ENCODE measurements at places on chromosomes 11 and 22.

GRCh38 chr22:25757686-25758085 lies 15.7 kb downstream of the MYO18B start:
- DNase-seq = no peak

DNA sequence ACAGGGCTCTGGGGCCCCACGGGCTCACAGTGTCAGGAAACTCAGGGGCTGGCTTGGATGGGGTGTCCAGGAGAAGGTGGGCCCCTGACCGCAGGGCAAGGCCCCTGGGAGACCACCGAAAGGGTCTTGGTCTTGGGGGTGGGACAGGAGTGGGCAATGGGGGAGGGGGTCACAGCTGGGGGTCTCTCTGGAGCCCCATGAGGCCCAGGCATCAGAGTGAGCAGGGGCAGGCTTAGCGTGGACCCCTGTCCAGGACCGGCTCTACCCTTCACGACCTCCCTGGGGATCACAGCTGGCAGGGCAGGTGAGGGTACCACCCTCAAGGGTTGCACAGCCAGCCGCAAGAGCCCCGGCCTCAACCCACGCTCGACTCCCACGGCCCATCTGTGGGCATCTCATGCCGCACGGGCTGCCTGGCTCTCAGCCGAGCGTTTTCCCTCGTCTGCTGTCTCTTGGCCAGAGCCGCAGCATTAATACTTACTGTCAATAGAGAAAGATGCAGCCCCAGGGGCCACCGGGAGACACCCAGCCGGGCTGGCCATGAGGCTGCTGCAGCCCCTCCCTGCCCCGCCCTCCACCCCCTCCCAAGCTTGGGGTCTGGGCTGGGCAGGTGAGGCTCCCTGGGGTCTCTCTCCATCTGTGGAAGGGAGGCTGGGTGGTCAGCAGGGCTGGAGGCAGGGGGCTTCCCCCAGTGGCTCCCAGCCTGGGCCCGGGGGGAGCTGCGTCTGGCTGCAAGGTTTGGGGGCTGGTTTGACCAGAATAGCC lies 662 bp downstream of the MUC5B start:
- no peak for DNase-seq

DNA sequence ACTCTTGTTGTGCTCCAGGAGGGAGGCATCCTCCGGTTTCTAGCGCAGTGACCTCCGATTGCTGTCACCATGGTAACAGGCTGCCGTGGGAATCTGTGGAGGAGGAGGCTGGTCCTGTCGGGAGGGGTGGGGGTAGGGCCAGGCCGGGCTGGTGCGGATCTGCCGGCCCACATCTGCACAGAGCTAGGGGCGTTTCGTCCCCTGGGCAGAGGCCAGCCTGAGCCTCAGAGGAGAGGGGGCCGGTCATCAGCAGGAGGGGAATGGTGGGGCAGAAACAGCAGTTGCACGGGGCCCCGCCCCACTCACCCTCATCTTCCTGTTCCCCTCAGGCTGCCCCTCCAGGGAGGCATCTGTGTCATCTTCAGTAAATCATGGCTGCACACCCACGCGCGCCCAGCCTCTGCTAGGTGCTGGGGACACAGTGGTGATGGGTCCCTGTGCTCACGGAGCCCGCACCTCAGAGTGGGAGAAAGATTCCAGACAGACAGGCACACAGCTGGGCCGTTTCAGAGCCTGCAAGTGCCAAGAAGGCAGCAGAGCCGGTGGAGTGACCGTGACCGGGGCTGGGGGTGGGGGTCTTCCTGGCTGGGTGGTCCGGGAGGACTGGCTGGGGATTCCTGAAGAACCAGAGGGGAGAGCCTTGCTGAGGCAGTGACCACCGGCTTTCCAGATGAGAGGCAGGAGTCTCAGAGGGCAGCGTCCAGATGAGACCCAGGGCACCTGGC lies 120.5 kb downstream of the CACNA1I start:
- DNase-seq = no peak

DNA sequence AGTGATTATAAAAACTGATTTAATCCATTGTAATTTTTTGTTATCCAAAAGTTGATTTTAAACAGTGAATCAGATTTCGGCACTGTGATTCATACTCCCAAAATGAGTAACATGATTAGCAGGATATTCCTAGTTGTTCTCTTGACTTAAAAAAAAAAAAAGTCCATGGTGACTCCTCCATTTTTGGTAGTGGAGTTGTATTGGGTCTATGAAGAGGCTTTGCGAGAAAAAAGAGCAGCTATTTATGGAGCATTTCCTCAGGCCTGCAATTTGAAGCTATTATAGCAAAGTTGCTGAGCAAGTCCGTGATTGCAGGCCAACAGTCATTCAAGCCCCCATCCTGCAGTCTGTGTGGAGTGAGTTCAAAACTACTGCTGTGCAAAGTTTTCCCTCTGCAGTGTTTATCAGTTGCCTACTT lies 28.8 kb downstream of the YAP1 start:
- no peak for DNase-seq

DNA sequence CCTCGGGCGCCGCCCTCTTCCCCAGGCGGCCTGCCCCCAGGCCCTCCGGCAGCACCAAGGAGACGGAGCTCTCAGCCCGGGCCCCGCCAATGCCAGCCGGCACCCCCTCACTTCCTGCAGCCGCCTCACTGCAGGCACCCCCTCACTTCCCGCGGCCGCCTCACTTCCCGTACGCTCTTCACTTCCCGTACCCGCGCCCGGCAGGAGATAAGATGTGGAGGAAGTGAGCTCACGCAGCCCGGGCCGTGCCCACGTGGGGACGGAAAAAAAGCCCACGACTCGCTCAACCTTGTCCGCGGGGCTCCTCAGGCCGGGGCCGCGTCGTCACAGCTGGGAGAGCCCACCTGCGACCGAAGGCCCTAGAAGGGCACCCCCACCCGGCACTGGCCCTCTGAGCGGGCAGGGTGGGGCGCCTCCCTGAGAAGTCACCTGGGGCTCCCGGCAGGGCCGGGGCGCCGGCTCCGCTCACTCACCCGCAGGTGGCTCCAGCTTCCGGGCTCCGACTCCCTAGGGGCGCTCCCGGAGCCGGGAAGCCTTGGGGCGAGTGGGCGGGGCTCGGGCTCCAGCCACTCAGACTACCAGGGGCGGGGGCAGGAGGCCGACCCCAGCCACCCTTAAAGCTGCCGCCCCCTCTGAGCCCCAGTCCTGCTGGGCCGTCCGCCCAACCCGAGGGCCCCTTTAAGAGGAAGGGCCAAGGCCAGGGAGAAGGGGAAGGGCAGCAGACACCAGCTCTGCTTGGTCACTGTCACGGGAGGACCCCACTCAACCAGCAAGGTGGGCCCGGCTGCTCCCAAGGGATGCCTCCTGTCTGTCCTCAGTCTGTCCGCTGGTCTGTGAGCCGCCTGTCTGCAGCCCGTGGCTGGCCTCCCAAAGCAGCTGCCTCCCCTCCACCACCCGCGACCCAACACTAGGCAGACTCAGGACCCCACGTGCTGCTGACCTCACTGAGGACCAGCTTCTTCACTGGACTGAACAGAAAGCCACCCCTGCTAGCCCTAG lies 31.4 kb downstream of the PISD start:
- peak; percentile 78 for DNase-seq

DNA sequence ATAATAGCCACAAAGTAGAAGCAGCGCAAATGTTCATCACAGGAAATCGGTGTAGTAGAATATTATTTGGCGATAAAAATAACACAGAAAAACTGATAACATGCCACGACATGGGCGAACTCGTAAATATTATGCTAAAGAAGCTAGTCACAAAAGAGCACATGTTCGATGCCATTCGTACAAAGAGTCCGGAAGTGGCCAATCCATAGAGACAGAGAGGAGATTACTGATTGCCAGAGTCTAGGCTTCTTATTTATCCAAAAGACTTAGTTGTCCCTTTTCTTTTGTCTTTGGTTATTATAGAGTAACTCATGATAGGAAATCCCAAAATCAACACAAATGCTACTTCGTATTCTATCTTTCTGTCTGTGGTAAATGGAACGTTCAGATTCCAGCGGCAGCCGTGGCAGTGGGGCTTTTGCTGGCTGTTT lies 56.5 kb downstream of the MED15 start:
- no peak for DNase-seq

DNA sequence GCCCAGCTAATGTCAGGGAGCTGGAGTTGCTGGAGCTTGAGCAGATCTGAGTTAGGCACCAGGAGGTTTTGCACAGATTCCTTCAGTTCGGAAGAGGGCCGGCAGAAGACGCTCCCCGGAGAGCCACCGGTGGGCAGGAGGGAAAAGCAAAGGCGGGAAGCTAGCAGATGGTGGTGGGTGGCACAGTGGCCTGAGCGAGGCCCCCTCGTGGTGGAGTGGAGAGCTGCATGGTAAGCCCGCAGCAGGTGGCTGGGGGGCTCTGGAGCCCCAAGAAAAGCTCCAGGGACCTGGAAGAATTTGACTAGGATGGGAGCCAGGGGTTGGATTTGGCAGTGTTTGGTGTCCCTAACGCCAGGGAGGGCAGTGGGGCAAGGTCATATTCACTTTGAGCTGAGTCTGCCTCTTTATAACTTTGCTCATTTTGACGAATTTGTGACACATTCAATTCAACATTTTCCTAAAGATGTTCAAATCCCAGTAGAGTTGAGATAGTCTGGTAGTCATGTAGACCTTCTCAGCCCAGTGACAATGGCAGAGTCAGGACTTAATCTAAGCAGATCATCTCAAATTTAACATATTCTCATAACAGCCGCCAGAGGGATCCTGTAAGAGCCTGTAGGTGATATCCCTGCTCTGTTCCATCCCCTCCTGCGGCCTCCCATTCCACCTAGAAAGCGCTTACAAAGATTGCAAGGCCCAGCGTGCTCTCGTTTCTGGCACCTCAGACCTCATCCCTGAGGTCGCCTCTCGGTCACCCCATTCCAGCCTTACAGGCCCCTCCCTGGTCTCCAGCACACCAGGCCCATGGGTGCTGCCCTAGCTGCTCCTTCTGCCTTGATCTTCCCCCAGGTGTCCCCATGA lies 57.9 kb downstream of the TRIM29 start:
- DNase-seq = no peak

DNA sequence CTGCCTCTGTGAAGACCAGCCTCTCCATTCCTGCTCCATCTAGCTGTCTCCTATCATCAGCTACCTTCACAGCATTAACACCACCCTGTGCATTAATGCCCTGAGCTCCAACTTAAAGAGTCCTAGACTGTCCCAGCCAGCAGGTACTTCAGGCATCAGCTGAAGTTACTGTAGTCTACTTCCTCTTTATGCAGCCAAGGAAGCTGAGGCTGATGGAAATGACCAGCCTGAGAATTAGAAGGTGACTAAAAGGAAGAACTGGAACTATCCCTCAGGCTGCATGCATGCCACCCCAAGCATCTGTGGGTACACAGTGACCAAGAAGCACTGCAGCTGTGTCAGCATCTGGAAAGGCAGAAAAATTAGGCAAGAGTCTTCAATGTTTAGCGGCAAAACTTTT lies 28.2 kb downstream of the MS4A10 start:
- DNase-seq = no peak

- DNase-seq = peak; percentile 43
Measured at GRCh38 chr11:68090706-68091105, 30.5 kb downstream of the CHKA start.

- no peak for DNase-seq
Measured at GRCh38 chr11:86228269-86229038, 16.1 kb upstream of the EED start.

DNA sequence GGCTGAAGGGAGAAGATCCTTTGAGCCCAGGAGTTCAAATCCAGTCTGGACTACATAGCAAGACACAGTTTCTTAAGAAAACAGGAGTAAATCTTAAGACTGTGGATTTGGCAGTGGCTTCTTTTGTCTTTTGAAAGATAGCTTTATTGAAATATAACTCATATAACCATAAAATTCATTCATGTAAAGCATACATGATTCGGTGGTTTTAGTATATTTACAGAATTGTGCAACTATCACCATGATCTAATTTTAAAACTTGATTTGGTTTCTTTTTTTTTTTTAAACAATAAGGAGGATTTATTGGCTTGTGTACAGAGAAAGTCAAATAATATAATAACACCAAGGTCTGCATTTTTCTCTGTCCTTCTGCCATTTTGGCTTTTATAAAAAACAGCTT lies 23.1 kb upstream of the PSMA1 start:
- DNase-seq = no peak

DNA sequence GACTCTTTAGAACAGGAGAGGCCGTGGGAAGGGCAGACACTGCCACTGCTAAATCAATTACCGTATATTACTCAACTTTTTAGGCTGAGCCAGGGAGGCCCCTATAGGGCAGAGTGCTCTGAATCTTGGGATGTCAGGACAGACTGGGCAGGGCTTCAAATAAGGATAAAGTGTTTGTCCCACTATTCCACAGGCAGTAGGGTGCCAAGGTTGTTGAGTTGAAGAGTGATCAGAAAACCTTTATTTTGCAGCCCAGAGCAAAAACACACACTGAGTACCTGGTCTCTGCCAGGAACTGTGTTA lies 1.6 kb upstream of the B4GAT1 start:
- DNase-seq = no peak

GRCh38 chr11:69744435-69744834 lies 30.7 kb downstream of the FGF4 start:
- no peak for DNase-seq

- DNase-seq = no peak
Measured at GRCh38 chr11:69642913-69643632, 2.1 kb downstream of the CCND1 start.

GRCh38 chr11:13104619-13105236 lies 95.6 kb downstream of the RASSF10 start:
- DNase-seq = no peak

DNA sequence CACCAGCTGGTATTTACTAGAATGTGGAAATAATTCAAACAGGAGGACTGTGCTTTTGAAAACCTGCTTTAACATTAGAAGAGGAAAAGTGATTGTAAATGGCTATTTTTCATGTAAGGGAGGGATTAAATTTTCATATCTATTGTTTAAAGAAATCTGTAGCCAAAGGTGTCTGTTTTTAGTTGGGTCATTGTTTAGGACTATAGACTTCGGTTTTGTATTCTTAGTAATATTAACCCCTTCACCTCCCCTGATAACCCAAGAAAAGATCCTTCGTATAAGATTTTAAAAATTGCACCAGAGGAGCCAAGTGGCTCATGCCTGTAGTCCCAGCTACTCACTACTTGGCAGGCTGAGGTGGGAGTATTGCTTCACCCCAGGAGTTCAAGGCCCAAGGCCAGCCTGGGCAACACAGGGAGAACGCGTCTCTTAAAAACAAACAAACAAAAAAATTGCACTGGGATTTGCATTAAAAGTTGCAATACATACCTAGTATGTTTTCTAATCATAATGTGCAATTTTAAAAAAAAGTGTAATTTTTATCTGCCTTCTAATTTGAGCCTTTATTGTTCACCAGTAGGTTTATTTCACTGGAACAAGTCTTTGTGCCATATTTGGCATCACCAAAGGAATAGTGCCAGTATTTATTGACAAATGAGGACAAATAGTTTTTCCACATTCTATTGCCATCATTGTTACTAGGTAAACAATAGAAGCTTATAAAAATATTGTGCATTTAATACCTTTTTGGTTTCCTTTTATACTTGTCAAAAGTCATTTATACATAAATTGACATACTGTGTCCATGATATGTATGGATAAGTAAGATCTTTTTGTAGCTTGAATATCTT lies 34.3 kb downstream of the MTMR3 start:
- no peak for DNase-seq

DNA sequence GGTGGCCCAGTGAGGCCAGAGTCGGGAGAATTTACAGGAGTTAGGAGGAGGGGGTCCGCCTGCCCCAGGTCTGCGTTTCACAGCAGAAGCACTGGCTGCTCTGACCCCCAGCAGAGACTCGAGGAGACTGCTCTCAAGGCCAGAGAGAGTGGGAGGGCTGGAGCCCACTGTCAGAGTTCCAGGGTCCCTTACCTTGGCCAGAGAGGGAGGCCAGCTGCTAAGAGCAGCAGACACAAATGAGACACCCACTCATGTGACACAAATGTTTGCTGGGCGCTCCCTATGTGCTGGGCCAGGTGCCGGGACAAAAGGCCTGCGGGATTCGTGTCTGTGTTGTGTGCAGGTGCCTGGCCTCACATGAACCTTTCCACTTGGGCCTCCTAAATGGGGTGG lies 2.8 kb upstream of the TNFRSF13C start:
- no peak for DNase-seq

GRCh38 chr11:95182397-95182796 lies 48.6 kb downstream of the SESN3 start:
- no peak for DNase-seq

All from caudate nucleus (tissue), 63 donors.